Keratinocyte (primary cell): ENCODE measurements at places on chromosomes 2 and 18.

DNA sequence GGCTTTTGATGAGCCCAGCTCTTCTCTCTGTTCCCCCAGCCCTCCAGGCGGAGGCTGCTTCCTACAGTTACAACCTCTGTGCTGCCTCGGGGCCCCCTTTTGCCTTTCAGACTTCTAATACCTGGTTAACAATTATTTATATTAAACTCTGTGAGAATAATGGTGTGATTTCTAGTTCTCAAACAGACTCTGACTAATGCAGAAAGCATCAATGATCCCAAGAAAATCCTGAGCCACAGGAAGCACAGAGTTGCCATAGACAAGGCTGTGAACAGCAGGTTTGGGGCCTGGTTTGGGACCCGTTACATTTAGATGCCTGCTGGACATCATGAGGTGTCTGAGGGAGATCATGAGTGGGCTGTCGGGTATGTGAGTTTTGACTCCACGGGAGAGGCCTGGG, 37.4 kb upstream of the MYO3B start:
- no peak for DNase-seq

DNA sequence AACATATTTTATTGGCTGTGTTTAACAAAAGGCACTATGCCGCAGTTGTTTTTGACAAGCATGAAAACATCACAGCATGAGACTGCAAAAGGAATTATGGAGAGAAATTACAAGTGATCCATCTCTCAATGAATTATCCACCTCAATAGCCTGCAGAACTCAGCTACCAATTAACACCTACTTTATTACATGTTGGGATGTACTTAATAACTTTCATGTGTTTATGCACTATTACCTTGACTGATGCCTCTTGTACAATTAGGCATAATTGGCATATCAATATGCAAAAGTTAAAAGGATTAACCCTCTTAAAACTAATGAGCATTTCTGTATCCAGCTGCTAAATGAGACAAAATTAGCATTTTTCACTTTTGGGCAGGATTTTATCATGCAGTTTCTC, 27.8 kb downstream of the ARHGAP15 start:
- no peak for DNase-seq

GRCh38 chr2:126657148-126657635, 1.2 kb downstream of the GYPC start:
- no peak for DNase-seq

DNA sequence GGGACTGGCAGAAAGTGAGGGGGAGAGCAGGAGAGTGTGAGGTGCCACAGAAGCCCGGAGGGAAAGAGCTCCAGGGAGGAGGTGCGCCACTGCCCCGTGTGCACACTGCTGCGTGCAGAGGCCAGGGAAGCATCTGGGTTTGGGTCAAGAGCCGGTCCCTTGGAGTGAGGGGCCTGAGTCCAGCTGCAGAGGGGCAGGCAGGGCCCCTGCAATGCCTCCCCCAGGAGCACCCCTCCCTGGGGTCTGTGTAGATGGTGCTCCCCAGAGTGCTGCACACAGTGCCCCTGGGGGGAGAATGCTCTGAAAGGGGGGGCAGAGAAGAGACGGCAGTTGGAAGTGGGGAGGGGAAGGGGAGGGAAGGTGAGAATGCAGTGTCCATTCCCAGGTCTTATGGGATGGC, 3.7 kb upstream of the LIMS2 start:
- DNase-seq = no peak

DNA sequence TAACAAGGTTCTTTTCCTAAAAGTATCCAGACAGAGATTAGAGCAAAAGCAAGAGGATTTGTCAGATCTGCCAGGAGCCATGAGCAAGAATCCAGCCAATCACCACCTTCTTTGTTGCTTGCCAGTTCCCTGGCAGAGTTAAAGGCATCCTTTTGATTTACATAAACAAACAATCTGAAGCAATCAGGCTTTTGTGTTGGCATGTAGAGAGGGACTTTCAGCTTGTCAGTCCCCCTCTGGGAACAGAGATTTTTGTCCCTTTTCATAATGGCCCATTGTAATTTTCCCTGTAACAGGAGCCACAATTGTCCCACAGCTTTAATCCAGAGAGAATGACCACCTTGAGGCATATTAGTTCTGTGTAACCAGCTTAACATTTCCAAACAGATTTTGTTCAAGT, at the start of gene ERMN:
Gene ERMN, minus strand, starts transcription at position 39 of the 400 bp plus-strand sequence. CDS start 182 bp downstream, outside the sequence.
- no peak for DNase-seq
